RPMI7951 (cell line): ENCODE measurements at places on chromosomes 5 and 9.

DNA sequence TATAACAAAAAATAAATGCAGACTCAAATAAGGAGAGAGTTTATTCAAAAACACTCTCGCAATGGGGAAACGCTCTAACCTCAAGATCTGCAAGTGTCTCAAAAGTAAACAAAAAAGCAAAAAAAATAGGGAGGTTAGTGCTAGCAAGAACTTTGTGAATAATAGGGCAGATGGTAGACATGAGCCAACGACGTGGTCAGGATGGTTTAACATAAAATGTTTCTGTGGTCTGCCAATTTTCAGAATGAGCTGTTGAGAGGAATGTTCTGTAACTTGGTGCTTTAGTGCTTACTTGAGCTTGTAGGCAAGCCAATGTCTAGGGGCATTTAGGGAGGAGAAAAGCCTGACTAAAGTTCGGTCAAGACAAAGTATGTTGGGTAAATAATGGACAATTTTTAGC lies 1813.9 kb upstream of the CDH6 start:
- DNase-seq, result no peak

DNA sequence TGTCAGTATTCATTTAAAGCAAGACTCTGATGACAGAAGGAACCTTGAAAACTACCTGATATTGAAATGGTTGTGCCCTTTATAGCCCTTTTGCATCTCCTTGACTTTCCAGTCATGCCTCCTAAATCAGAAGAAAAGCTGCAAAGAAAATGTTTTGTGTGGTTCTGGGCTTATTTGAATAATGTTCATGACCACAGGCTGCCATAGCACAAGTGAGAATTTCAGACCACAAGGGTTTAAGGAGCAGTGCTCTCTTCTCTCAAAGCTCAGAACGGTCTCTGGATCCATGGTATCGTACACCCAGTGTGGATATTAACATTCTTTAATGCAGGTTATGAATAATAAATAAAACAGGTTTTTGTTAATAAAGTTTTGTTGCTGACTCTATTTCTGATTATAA lies 54.2 kb downstream of the GPR107 start:
- no peak for DNase-seq

DNA sequence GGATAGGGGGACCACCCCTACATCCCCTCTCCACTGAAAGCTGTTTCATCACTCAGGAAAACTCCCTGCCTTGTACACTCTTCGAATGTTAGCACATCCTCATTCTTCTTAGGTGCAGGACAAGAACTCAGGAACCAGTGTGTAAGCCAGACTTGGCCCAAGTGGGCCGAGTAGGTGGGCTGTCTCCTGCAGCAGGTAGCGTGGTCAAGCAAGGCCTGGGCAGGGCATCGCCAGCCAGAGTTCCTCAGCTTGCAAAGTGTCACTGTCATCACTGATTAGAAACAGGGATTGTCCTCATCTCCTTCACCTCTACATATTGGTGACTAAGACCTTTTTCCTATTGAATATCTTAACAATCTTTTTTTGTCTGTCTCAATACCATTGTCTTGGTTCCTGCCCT lies 22.3 kb downstream of the SMIM15 start:
- no peak for DNase-seq

DNA sequence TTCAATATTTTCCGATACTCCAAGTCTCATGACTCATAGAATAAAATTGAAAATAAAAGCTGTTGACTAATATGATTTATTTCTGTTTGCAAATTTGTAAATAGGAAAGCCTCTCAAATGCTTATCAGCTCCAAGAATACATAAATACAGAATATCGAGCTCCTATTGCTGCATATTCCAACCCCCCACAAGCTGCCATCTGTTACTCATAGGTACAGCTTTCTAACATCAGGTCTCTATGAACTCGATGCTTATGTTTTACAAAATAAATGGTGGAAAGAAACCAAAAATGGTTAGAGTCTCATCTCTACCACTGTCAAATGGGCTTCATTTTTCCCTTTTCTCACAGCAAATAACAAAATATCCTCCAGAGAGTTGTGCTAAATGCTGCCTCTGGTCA lies 631.6 kb upstream of the CDH18 start:
- DNase-seq, result no peak

GRCh38 chr9:136662656-136663581 lies at the start of gene EGFL7:
Gene EGFL7 (plus strand): TSS chr9:136662916. CDS start chr9:136668283, 5,367 bp downstream.
- DNase-seq, result no peak

GRCh38 chr9:21392270-21392669 lies 7.1 kb upstream of the IFNA2 start:
- peak; percentile 40 for DNase-seq

- no peak for DNase-seq
Measured at GRCh38 chr9:115790520-115790919, 363.1 kb upstream of the PAPPA start.

- no peak for DNase-seq
Measured at GRCh38 chr5:165735388-165735787, 2230.0 kb downstream of the MAT2B start.

DNA sequence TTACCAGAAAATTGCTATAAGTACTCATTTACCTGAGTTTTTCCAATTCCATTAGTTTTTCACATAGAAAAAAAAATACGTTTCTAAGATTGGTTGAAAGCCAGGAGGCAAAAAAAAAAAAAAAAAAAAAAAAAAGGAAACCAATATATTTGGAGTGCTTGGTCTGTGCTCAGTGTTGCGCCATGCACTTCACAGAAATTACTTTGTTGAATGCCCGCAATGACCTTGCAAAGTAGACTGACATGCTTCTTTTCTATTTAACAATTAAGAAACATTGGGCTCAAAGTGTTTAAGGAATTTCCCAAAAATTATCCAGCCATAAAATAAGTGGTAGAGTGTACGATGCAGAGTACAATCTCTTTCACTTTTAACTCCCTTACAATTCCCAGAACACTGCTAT lies 65.2 kb upstream of the PAPPA start:
- no peak for DNase-seq

DNA sequence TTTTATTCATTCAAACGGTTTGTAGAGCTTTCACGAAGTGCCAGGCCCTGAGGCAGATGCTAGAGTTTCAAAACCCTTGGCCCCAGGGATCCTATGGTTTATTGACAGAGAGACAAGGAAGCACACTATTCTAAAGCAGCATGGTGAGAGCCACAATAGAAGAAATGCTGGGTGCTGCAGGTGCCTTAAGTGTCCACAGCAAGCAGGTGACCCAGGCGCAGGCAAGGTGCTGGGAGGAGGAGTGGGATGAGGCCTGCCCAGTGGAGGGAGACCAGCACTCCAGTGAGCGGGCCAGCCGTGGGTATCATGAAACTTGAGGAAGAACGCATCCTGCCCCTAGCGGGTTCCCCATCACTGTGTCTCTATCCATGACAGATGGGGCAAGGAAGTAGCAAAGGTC lies 71.0 kb downstream of the OSMR start:
- DNase-seq, result no peak

GRCh38 chr5:80615266-80615914 lies 39.1 kb upstream of the MSH3 start:
- DNase-seq, result peak; percentile 5

GRCh38 chr5:138626333-138626944 lies 51.2 kb upstream of the HSPA9 start:
- DNase-seq, result no peak

DNA sequence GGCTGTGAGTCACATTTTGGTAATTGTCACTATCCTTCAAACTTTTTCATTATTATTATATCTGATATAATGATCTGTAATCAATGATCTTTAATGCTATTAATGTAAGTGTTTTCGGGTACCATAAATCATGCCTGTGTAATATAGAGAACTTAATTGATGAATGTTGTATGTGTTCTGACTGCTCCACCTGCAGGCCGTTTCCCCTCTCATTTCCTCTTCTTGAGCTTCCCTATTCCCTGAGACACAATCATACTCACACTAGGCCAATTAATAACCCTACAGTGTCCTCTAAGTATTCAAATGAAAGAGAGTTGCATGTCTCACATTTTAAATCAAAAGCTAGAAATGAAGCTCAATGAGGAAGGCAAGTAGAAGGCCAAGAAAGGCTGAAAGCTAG lies 420.9 kb upstream of the SGCD start:
- DNase-seq, result no peak

- DNase-seq, result no peak
Measured at GRCh38 chr9:134965851-134966250, 48.1 kb upstream of the FCN1 start.

GRCh38 chr5:8135742-8136141 lies 266.8 kb downstream of the MTRR start:
- no peak for DNase-seq

GRCh38 chr5:6705088-6705487 lies 8.1 kb upstream of the TENT4A start:
- DNase-seq, result peak; percentile 26

GRCh38 chr5:61746831-61747575 lies 414.9 kb downstream of the ZSWIM6 start:
- DNase-seq, result no peak
